ENCODE measurements at places on chromosomes 12 and 14.

GRCh38 chr14:72776701-72777261, 117.1 kb downstream of the DPF3 start:
- peaks cover 19% of the 10 kb centered on the region for H3K4me1 ChIP-seq
- H3K27ac ChIP-seq: no peak overlapping the region
- no peaks in the 10 kb centered on the region for H3K27me3 ChIP-seq

- H3K27ac ChIP-seq: no peak overlapping the region
- H3K4me3 ChIP-seq: no peak overlapping the region
- H3K4me1 ChIP-seq: no peaks in the 10 kb centered on the region
- no peaks in the 10 kb centered on the region for H3K36me3 ChIP-seq
Observed at GRCh38 chr14:22848351-22849164, 12.2 kb downstream of the MMP14 start.

- no peak overlapping the region for H3K4me3 ChIP-seq
- H3K27ac ChIP-seq: no peak overlapping the region
- H3K27me3 ChIP-seq: no peaks in the 10 kb centered on the region
Observed at GRCh38 chr12:109513977-109514376, 36.5 kb downstream of the UBE3B start.

GRCh38 chr14:99055816-99056215, 216.2 kb downstream of the BCL11B start:
- H3K4me1 ChIP-seq: no peaks in the 10 kb centered on the region
- no peak overlapping the region for H3K4me3 ChIP-seq
- no peaks in the 10 kb centered on the region for H3K27me3 ChIP-seq

DNA sequence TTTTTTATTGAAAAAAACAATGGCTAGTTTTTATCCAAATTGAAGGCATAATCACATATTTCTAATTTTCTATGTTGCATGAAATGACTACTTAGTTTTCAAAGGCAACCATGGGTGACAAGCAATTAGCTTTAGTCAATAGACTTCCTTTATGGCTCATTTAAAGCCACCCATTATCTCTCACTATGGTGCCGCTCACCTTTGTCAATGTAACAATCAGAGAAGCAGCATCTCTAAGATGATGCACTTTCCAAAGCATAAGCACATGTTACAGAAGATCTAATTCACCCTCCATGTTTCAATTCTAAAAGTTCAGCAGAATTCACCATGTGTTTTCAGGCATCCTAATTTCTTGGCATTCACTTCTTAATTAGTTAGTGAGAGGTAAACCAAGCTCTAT, 166.6 kb upstream of the RPL10L start:
- no peak overlapping the region for H3K4me3 ChIP-seq
- H3K27me3 ChIP-seq: no peaks in the 10 kb centered on the region
- no peaks in the 10 kb centered on the region for H3K36me3 ChIP-seq

- H3K27ac ChIP-seq: no peak overlapping the region
- H3K4me1 ChIP-seq: no peaks in the 10 kb centered on the region
- no peak overlapping the region for H3K4me3 ChIP-seq
- H3K36me3 ChIP-seq: no peaks in the 10 kb centered on the region
- DNase-seq: no peak
Observed at GRCh38 chr14:23494223-23494622, 24.7 kb downstream of the NGDN start.

- DNase-seq: peak; percentile 72
- H3K4me3 ChIP-seq: peak within 1 kb of the TSS; percentile 54
- no peaks in the 10 kb centered on the region for H3K36me3 ChIP-seq
- H3K4me1 ChIP-seq: peaks cover 9% of the 10 kb centered on the region
- no peak within 1 kb of the TSS for H3K27ac ChIP-seq
Observed at GRCh38 chr12:123761841-123762714, at the start of gene DNAH10. DNAH10 (plus strand) TSS chr12:123762301; CDS start chr12:123762337, 36 bp downstream.

DNA sequence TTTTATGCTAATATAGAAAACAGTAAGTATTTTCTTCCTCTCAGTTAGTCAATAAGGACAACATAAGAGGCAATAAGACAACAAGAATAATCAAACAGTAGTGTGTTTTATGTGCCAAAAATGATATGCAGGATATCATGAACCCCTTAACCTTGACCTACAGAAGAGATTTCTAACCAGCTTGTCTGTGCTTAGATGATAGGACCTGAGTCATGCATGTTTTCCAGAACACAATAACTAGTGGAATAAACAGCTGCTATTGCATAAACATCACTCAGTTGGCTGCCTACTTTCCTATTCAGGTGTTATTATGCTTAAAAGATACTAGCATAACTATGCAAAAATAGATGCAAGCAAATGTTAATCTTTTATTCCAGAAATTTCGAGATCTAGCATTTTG, 282.5 kb downstream of the PRKD1 start:
- H3K27ac ChIP-seq: no peak overlapping the region
- H3K4me3 ChIP-seq: no peak overlapping the region
- DNase-seq: no peak
- no peaks in the 10 kb centered on the region for H3K27me3 ChIP-seq

- no peaks in the 10 kb centered on the region for H3K4me1 ChIP-seq
- H3K4me3 ChIP-seq: no peak overlapping the region
- DNase-seq: no peak
- no peaks in the 10 kb centered on the region for H3K36me3 ChIP-seq
- no peaks in the 10 kb centered on the region for H3K27me3 ChIP-seq
Observed at GRCh38 chr14:90620568-90621077, 195.6 kb downstream of the TTC7B start.

GRCh38 chr12:52741375-52742195, 35.6 kb downstream of the KRT76 start:
- peak; percentile 14 for DNase-seq
- H3K36me3 ChIP-seq: no peaks in the 10 kb centered on the region
- no peak overlapping the region for H3K4me3 ChIP-seq
- H3K4me1 ChIP-seq: no peaks in the 10 kb centered on the region

DNA sequence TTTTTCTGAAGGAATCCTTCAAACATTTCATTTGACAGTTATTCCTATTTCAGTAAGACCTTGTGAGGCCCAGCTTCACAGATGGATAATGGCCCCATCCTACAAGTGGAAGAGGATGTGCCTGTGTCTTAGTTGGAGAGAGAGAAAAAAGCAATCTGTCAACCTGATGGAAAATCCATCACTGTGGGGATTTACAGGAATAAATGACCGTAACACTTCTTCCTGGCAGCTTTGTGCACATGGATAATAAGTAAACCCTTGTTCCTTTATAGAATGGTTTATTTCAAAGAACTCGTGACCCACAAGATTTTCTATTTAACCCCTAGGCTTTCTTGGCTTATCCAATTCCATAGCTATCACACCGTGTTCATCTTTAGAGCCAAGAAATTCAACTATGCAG, 121.4 kb upstream of the PCED1B start:
- no peak for DNase-seq
- H3K36me3 ChIP-seq: no peaks in the 10 kb centered on the region
- H3K4me1 ChIP-seq: no peaks in the 10 kb centered on the region
- no peak overlapping the region for H3K27ac ChIP-seq
- no peak overlapping the region for H3K4me3 ChIP-seq
- H3K27me3 ChIP-seq: no peaks in the 10 kb centered on the region

DNA sequence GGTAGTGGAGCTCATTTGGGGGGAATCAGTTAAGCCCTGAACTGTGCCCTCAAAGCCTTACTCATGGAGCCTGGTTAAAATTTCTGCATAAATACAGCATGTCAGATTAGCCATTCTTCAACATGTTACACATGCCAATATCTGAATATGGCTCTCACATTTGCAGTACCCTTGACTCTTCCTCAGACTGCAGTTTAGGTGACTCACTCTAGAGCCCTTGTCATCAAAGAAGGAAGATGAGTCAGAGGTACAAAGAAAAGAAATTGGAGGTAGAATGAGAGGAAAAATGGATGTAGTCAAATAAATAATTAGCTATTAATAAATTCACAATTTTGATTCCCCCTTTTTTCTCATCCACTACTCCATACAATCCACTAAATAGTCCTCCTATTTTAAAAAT, 23.6 kb upstream of the OR4K2 start:
- no peaks in the 10 kb centered on the region for H3K27me3 ChIP-seq
- no peak overlapping the region for H3K4me3 ChIP-seq
- no peaks in the 10 kb centered on the region for H3K36me3 ChIP-seq
- no peaks in the 10 kb centered on the region for H3K4me1 ChIP-seq
- DNase-seq: no peak
- no peak overlapping the region for H3K27ac ChIP-seq

GRCh38 chr12:33439587-33440011, at the start of gene SYT10:
SYT10 (minus strand) TSS chr12:33439819; CDS start chr12:33439522, 297 bp downstream.
- H3K36me3 ChIP-seq: no peaks in the 10 kb centered on the region
- H3K4me3 ChIP-seq: no peak within 1 kb of the TSS
- no peaks in the 10 kb centered on the region for H3K4me1 ChIP-seq
- H3K27ac ChIP-seq: no peak within 1 kb of the TSS

DNA sequence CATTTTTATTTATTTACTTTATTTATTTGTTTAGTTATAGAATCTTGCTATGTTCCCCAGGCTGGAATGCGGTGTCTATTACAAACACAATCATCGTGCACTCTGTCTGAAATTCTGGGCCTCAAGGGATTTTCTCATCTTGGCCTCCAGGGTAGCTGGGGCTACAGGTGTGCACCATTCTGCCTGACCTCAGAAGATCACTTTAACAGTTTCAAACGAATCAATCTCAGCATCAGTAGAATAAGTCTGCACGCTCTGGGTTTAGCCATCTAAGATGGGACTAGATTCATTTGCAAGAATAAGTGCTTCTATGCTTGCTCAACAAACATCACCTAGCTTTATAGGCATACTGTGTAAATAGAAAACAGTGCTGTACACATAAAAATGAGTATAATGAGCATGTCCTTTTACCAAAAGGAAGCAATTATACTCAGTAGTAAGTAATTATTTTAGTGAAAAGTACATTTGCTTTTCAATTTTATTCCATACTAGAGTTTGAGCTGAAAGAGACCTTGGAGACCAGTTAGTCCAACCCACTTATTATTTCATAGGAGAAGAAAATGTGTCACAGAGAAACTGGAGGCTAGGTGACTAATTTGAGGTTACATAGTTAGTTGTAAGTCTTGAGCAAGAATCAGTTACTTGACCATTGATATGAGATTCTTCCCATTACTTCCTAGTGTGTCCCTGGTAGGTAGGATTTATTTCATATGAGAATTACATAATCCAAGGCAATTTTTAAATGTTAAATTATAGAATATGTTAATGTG, 456.5 kb upstream of the LMO3 start:
- H3K27me3 ChIP-seq: no peaks in the 10 kb centered on the region
- no peak for DNase-seq
- no peaks in the 10 kb centered on the region for H3K36me3 ChIP-seq
- H3K4me1 ChIP-seq: no peaks in the 10 kb centered on the region
- H3K4me3 ChIP-seq: no peak overlapping the region

DNA sequence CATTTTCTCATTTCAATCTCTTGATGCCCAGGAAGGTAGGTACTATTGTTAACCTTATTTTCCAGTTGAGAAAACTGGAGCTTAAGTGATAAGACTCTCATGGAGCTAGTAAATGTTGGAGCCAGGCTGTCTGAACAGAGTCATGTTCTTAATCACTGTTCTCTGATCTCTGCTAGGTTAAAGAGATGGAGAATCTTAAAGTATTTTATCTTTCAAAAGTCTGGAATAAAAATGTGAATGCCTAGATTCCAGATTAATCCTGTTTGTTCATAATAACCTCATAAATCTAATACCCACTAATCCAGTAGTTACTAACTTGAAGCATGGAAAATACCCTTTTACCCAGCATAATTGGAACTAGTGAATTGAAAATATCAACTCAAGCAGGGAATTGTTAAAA, 341.0 kb upstream of the RGS6 start:
- peaks cover 8% of the 10 kb centered on the region for H3K36me3 ChIP-seq
- no peaks in the 10 kb centered on the region for H3K27me3 ChIP-seq
- no peak for DNase-seq

GRCh38 chr14:35050652-35051051, 4.6 kb downstream of the FAM177A1 start:
- H3K27ac ChIP-seq: no peak overlapping the region
- peaks cover 10% of the 10 kb centered on the region for H3K36me3 ChIP-seq
- no peak for DNase-seq
- no peak overlapping the region for H3K4me3 ChIP-seq

GRCh38 chr12:57479043-57479375, 657 bp downstream of the ARHGAP9 start:
- H3K36me3 ChIP-seq: no peaks in the 10 kb centered on the region
- H3K27ac ChIP-seq: peak overlapping the region; percentile 99
- peak overlapping the region; percentile 74 for H3K4me3 ChIP-seq
- DNase-seq: no peak

- no peaks in the 10 kb centered on the region for H3K27me3 ChIP-seq
- no peak overlapping the region for H3K4me3 ChIP-seq
- H3K36me3 ChIP-seq: no peaks in the 10 kb centered on the region
- DNase-seq: no peak
- no peak overlapping the region for H3K27ac ChIP-seq
Observed at GRCh38 chr12:66964629-66965028, 285.8 kb upstream of the GRIP1 start.

GRCh38 chr14:105116451-105117256, 51.4 kb upstream of the GPR132 start:
- no peaks in the 10 kb centered on the region for H3K36me3 ChIP-seq
- no peak overlapping the region for H3K27ac ChIP-seq
- no peak overlapping the region for H3K4me3 ChIP-seq
- no peaks in the 10 kb centered on the region for H3K4me1 ChIP-seq

- H3K36me3 ChIP-seq: no peaks in the 10 kb centered on the region
- no peak overlapping the region for H3K4me3 ChIP-seq
- H3K27ac ChIP-seq: no peak overlapping the region
- H3K27me3 ChIP-seq: no peaks in the 10 kb centered on the region
- H3K4me1 ChIP-seq: no peaks in the 10 kb centered on the region
- no peak for DNase-seq
Observed at GRCh38 chr12:9327320-9327719, 119.1 kb upstream of the PZP start.

- H3K4me3 ChIP-seq: peak overlapping the region; percentile 24
- DNase-seq: peak; percentile 15
- H3K4me1 ChIP-seq: peaks cover 30% of the 10 kb centered on the region
- H3K27ac ChIP-seq: peak overlapping the region; percentile 20
- no peaks in the 10 kb centered on the region for H3K36me3 ChIP-seq
- H3K27me3 ChIP-seq: no peaks in the 10 kb centered on the region
Observed at GRCh38 chr14:55332654-55333570, 61.7 kb downstream of the FBXO34 start.

DNA sequence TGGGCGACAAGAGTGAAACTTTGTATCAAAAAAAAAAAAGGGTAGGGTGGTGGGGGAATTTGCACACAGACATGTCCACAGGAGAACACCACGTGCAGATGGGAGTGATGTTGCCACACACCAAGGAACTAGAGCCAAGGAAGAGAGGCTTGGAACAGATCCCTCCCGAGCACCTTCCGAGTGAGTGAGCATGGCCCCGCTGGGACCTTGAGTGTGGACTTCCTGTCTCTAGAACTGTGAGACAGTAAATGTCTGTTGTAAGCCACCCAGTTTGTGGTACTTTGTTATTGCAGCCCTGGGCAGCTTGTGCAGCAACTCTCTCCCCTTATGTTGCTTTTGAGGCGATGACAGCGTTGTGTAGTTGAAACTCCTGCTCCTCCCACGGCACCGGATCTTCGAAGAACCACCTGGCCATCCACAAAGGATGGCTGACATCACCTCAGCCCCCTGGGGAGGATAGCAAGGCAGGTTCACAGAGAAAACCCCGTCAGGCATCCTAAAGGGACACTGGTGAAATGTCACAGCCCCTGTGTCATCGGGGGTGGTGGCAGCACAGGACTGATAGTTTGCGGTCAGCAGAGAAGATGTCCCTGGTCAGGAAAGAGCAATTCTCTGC, 54.7 kb upstream of the PLEKHG3 start:
- no peaks in the 10 kb centered on the region for H3K4me1 ChIP-seq
- H3K27me3 ChIP-seq: no peaks in the 10 kb centered on the region
- no peak for DNase-seq
- H3K36me3 ChIP-seq: no peaks in the 10 kb centered on the region
